ENCODE measurements at places on chromosomes 4 and X. TPM values are rescaled to one million over a fixed set of nuclear protein-coding genes. Genes with fewer than 3 reads are reported as not detected.

Gene RAP2C
- 19.2 TPM for total RNA-seq

Gene VCX3B
- total RNA-seq: not detected

DNA sequence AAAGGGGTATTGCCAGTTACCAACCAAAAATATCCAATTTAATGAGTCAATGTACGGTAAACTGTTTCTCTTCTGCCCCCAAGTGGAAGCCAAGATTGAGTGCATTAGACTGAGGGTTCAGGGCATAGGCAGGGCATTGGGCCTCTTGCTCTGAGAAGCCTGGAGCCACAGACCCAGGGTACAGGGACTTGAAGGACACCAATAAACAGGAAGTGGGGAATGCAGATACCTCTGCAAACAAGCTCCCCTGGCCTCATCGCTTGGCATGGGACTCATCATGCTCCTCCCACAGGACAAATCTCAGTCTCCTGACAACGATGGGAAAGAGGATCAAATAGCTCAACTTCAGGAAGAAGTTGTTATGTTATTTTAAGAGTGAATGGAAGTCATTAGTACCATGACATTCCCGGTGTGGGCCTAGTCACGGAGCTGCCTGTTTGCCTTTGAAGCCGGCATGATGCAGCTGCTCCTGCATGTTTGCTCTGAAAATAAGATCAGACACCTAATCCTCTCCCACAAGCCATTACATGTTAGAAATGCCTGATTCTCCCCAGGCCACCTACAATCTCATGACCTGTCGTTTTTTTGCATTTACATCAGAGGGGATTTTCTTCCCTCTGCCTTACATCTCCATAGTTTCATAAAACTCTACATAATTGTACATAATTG, 224.2 kb downstream of the RCHY1 start:
- peak; percentile 1 for DNase-seq

GRCh38 chr4:108024085-108024877, 34.6 kb downstream of the HADH start:
- DNase-seq: no peak

GRCh38 chr4:38189445-38189844, 229.2 kb downstream of the PTTG2 start:
- DNase-seq: no peak

- no peak for DNase-seq
Measured at GRCh38 chr4:10947898-10948297, 263.3 kb upstream of the CLNK start.

GRCh38 chrX:50093625-50094024, 107.2 kb downstream of the AKAP4 start:
- DNase-seq: no peak

Gene LEF1
- 6.9 TPM for total RNA-seq

Gene NAP1L2
- 33.4 TPM for total RNA-seq

Gene SMR3B
- total RNA-seq: not detected

Gene NOX1
- not detected for total RNA-seq

GRCh38 chr4:133713340-133713739, 488.2 kb downstream of the PABPC4L start:
- DNase-seq: no peak

DNA sequence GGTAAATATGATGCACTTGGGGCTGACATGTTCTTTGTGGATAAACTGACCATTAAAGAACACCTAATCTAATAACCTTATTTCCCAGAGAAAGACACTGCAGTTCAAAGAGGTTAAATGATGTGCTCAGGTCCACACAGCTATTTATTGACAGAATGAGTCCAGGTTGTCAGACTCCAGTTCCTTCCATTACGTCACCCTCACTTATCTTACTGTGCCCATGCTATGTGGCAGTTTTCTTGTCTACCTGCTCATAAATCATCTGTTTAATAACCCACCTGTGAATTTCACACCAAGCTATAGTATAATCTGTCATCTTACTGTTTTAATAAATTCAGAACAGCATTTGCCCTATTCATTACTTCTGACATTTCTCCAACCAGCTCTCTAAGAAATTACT, 36.7 kb downstream of the QRFPR start:
- DNase-seq: no peak

Gene STATH
- total RNA-seq: not detected

DNA sequence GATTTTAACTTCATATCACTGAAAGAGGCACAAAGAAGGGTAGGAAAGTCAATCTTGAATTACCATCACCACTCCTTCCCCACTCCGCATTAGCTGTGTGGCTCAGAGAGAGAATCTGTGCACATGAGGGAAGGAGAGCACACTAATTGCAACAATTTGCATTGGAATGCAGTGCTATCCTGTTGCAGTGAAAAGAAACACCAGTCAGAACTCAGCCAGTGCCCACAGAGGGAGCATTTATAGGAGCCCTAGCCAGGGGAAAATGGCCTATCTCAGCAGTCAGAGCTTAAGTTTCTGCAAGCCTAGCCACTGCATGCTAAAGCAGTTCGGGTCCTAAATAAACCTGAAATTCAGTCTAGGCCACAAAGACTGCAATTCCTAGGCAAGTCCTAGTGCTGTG, 159.4 kb upstream of the AR start:
- no peak for DNase-seq

DNA sequence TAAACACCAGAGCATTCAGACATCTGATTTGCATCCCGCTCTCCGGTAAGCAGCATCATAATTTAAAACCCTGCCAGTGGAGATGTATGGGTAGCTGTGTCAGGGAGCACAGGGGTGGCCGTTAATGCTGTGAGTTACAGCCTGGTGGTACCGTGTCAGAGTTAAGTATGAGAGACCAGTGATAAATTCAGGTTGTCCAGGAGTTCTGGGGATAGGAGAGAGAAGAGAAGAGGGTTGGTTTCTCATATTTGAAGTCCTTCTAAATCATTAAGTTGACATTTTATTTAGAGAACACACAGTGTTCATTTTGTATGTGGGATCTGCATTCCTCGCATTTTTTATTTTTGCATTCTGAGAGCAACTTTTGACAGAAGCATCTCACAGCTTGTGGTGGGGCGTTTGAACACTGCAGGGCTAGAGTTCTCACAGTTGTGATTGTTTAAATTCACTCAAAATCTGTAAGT, 157.6 kb downstream of the DCLK2 start:
- no peak for DNase-seq

- no peak for DNase-seq
Measured at GRCh38 chrX:102995316-102995715, 58.2 kb downstream of the RAB40AL start.

DNA sequence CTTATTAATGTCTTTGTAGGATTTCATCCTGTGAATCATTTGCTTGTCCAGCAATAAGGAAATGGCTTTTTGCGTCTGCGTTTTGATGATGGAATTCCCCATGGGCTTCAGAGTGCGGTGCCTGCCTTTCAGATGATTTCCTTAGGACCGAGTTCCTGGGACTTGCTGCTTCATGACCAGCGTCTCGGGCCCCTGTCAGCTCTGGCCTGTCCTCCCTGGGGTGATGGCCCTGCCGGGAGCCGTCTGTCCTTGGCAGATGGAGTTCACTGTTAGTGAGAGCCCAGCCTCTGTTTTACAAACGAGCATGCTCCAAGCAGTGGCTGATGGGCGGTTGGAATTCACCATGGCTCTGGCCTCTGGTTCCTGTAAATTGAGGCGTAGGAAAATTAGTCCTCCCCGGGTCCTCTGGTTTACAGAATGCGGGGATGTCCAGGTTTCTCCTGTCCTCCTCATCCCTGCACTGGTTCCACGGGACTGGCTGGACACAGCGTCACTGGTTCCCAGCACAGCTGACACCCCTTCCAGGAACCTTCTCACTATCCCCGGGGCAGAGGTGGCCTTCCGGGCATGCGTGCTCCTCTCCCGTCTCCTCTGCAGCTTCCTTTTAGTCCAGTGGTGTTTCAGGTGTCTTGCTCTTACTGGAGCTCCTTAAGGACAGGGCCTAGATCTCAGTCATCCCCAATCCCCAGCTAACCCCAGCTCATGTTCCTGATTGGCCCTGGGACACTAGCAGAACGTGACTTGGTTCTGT, 34.9 kb downstream of the TBC1D14 start:
- no peak for DNase-seq

GRCh38 chr4:4271912-4272311, 18.0 kb downstream of the LYAR start:
- DNase-seq: no peak

DNA sequence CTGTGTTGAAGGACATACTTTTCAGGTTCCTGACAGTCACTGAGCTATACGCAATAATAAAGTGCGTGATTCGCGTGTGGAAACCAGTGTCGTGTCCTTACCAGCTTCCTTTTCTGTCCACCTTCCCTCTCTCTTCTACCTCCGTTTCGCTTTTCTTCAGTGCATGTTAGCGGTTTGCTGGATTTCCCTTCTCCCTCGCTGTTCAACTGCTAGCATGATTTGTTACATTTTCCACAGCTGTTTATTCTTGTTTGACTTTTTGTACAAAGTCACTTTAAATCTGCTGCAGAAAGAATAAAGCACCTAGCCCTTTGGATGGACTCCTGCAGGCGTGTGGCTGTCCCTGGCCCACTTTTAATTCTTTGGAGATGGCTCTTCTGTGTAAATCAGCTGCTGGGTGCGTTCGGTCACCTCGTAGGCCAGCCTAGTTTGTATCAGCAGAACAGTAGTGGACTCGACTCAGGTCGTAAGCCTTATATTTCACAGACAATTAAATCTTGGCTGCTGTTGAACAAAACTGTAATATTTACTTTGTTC, 8.9 kb upstream of the HAND2 start:
- no peak for DNase-seq

DNA sequence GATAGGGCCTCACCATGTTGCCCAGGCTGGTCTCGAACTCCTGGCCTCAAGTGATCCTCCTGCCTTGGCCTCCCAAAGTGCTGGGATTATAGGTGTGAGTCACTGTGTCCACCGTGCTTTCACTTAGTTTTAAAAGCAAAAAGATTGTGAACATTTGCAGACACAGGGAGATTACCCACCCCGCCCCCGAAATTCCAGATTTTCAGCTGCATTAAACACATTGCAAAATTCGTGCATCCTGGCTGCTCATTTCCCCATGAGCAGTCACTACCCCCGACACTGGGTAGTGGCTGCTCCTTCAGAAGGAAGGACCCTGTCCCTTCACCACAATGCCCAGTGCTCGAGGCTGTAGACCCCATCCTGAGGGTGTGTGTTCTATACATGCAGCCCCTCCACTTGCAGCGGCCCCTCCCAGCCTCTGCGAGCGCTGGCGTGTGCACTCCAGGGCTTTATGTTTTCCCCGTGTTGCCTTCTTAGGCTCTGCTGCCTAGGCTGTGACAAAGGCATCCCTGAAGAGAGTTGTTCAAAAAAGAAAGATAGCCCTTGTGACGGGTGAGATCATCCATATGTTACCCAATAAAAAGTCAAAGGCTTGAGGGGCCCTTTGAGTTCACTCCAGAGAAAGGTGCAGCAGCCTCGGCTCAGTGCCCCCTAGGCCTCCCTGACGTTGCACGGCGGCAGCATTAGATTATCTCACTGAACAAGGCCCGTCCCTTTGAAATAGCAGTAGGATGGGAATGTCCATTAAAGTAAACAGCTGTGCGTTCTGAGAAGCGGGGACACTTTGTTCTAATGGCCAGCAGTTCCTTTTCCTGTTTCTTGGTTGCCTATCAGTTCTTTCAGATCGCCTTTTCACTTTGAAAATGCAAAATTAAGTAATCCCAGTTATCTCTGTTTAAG, 71.6 kb downstream of the SHROOM2 start:
- no peak for DNase-seq
